Neural progenitor cell (in vitro differentiated cells): ENCODE measurements at places on chromosomes 1 and 21.

- DNase-seq: peak; percentile 67
Observed at GRCh38 chr1:117605164-117605773, 579 bp upstream of the TENT5C start.

DNA sequence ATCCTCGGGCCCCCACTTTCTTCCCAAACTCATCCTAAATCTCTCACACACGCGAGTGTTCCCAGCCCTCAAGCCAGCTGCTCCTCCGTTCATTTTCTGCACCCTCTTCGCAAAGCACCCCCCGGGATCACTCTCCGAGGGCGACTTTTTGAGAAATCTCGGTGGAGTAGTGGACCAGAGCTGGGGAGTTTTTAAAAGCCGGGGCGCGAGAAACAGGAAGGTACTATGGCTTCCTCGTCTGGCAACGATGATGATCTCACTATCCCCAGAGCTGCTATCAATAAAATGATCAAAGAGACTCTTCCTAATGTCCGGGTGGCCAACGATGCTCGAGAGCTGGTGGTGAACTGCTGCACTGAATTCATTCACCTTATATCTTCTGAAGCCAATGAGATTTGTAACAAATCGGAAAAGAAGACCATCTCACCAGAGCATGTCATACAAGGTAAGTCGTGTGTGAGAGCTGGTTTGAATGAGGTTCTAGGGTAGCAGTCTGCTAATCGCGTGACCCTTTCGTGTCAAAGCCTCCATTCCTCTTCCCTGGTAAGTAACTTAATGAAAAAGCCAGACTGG, 800 bp downstream of the DR1 start:
- peak; percentile 50 for DNase-seq

DNA sequence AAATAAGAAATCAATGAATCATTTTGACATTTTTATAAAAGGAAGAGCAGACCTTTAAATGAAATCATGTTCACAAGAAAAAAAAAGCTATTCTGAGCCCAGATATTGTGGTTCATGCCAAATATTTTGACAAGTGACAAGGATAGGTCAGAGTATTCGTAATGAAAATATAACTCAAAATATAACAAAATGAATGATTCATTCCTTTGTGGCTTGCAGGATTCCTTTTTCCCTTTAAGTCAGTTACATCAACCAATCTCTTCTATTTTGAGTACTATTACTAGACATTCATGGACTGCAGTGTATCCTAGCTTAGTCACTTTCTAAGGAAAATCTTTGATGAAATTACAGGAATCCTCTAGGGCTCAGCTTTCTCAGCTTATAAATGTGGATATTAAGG, 188.7 kb downstream of the COL11A1 start:
- DNase-seq: no peak

GRCh38 chr1:111045033-111045722, 81.5 kb upstream of the LRIF1 start:
- no peak for DNase-seq

GRCh38 chr1:18907021-18907916, 4.9 kb upstream of the ALDH4A1 start:
- DNase-seq: peak; percentile 80

GRCh38 chr1:63893976-63894375, 120.2 kb downstream of the ROR1 start:
- DNase-seq: no peak
